Heart left ventricle (tissue), 16 donors: ENCODE measurements at places on chromosomes 11 and 22. TPM values are rescaled to one million over a fixed set of nuclear protein-coding genes. Genes with fewer than 3 reads are reported as not detected.

DNA sequence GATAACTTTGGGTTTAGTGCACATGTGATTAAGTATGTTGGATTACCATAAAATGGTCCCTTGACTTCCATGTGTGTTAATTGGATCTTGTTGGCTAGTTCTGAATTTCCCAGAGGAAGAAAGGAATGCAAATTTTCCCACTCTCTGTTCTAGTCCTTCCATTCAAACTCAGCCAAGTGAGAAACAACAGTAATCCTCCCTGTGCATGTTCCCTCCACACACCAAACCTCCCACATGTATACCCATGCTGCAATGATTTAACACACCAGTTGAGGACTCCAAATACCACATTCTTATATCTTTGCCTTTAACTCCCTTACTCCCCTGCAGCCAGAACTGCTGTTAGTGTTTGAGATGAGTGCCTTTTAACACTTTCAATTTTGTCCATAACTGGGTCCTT, 1158.9 kb downstream of the DLG2 start:
- DNase-seq, result no peak

DNA sequence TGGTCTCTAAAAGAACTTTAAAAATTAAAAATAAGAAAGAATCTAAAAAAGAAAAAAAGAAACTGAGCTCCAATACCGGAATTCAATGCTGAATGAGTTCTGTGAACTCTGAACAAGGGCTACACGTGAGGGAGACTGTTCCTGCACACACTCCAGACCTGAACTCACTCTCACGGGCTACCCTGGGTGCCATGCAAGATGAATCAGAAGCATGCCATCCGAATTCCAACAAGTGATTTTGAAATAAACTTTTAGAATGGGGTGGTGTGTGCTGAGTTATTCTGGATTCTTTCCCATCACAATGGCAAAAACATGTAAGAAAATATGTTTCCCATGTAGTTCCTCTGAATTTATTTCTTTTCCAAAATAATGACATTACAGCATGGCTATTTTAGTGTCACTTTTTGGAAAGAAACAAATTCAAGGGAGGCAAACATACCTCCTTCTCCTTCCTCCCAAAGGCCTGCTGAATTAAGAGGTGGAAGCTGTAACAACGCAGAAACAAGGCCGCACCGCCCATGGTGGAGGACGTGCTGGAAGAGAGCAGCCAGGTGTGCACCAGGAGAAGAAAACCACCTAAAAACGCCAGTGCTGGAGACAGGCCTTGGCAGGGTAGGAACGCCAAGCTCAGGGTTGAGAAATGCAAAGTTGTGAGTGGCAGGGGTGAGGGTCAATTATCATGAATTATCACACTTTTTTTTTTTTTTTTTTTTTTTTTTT, 63.2 kb upstream of the ARFGAP3 start:
- no peak for DNase-seq

DNA sequence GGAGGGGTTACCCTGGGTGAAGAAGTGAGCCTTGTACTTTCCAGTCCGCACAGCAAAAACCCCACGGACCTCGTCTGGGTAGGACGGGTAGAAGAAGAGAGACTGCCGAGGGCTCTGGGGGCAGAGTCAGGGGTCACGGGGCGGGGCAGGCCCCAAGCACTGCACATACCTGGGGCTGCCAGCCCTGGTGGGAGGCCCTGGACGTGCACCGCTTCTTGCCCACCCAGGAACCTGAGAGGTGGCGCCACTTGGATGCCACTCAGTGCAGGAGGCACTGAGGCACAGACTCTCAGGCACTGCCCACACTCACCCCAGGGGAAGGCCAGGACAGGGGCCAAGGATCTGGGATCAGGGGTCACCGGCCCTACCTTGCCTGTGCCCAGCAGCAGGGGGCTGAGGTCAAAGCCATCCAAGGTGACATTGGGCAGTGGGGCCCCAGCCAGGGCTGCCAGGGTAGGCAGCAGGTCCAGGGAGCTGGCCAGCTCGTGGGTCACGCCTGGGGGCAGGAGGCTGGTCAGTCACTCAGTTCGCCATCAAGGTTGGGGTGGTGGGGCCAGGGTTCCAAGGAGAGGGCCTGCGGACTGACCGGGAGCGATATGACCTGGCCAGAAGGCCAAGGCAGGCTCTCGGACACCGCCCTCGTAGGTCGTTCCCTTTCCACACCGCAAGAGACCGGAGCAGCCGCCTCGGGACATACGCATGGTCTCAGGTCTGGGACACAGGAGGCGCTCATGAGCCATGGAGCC, 2.2 kb downstream of the ARSA start:
- DNase-seq, result no peak

DNA sequence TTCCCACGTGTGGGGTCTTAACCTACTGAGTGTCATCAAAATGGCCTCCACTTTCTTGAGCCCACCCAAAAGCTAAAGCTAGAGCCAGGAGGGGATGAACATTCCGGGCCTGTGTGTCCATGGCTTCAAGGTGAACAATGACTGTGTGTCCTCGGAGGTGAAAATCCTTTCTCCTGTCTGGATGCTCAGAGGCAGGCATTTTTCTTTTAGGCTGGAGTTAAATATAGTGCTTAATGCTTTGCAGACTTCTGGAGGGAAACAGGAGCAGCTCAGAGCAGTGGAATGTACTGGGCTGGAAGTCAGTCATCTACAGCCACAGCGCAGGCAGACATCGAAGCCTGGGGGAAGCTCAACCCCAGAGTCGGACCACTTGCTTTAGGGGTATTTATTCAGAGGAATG, 68.6 kb upstream of the TMEM45B start:
- DNase-seq, result no peak

- no peak for DNase-seq
Measured at GRCh38 chr11:119538753-119539152, 115.8 kb upstream of the THY1 start.

GRCh38 chr11:59218893-59219292, 6.2 kb upstream of the MPEG1 start:
- DNase-seq, result no peak

DNA sequence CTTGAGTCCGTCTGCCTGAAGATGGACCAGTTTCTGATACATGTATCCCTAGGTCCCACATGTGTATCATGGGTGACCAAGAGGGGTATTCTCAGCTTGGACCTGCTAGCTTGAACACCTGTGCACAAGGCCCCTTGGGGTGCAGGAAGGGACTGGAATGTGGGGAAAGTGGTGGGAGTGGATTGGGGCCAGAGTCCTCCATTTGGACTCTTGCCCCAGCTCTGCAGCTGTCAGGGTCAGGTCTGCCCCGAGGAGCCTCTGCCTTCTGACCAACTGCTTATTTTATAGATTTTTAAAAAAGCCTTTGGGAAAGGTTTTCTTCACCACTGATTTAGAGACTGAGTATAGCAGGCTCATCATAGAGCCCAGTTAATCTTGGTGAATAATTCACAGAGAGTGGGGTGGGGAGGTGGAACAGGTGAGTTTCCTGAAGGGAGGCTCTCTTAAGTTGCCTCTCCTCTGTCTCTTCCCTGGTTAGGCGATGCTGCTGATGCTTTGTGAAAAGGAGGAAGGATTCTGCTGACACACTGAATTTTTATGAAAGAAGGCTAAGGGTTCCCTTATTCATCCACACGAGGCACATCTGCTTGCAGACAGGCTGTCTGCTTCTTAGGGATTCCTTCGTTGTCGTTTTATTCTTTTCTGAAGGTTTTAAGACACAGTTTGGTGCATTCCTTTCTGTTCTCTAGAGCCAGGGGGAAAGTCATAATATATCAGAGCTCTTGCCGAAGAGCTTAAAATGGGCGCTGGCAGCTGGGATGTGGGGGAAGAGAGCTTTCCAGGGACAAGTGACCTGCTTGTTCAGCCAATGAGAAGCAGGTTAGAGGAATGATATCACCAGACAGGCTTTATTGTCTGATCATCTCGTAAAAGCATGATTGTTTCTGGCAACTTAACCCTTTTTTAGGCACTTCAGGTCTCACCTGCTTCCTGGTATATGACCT, 19.9 kb downstream of the TRIM44 start:
- no peak for DNase-seq

GRCh38 chr11:115428306-115428705, 75.9 kb downstream of the CADM1 start:
- DNase-seq, result no peak

DNA sequence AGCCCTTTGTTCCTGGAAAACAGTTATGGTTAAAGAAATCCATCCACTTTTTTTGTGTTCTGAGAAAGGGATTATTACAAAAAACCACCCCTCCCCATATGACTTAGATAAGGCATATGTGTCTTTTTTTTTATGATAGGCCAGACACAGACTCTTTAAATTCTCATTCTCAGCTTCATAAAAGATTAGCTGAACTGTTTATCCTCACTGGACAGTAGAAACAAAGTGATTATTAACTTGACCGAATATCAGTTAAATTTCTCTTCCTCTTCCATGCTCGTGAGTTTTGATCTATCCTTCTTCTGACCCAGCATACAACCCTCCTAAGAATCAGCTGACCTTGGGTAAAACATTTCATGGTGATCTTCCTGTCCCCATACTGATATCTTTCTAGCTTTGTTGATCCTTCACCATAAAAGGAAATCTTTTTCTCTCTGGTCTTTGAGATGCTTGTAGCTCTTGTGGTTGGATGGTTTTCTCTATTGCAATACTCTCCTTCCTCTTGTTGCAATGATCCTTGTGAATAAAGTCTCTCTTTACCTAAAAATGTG, 26.2 kb downstream of the OR2AG2 start:
- DNase-seq, result no peak

DNA sequence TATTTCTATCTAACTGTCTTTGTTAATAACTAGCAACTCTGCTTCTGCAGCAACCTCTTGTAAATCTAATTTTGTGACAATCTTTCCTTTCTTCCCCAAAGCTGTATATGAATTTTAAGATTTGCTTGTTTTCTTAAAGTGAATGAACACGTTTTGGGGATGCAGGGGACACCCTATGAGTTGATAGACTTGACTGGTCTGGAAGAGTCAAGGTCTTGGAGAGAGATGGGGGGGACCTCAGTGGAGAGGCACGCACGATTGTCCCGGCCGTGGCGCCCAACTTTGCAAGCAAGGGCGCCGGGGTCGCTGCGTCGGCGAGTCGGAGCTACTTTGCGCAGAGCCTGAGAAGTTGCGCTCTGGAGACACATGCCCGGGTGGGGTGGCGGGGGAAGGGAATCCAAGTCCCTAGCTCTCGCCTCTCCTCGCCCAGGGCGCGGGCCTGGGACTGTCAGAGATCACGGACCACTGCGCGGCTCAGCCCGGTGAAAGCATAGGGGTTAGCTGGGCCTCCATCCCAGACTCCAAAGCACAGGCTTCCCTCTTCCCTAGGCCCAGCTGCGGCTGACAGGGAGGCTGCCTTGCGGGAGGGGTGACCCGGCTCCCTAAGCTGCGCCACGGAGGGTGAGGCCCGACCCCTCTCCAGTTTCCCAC, 854 bp downstream of the ABCC8 start:
- no peak for DNase-seq

DNA sequence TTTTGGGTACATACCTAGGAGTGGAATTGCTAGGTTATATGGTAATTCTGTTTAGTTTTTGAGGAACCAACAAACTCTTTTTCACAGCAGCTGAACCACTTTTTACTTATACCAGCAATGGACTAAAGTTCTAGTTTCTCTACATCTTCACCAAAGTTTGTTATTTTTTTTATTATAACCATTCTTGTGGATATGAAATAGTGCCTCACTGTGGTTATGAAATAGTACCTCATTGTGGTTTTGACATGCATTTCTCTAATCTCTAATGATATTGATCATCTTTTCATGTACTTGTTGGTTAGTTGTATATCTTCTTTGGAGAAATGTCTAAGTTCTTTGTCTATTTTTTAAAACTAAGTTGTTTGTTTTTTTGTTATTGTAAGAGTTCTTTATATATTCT, 27.2 kb downstream of the STIM1 start:
- DNase-seq, result no peak

GRCh38 chr11:72724851-72725723, 27.1 kb downstream of the ARAP1 start:
- DNase-seq, result peak; percentile 62

DNA sequence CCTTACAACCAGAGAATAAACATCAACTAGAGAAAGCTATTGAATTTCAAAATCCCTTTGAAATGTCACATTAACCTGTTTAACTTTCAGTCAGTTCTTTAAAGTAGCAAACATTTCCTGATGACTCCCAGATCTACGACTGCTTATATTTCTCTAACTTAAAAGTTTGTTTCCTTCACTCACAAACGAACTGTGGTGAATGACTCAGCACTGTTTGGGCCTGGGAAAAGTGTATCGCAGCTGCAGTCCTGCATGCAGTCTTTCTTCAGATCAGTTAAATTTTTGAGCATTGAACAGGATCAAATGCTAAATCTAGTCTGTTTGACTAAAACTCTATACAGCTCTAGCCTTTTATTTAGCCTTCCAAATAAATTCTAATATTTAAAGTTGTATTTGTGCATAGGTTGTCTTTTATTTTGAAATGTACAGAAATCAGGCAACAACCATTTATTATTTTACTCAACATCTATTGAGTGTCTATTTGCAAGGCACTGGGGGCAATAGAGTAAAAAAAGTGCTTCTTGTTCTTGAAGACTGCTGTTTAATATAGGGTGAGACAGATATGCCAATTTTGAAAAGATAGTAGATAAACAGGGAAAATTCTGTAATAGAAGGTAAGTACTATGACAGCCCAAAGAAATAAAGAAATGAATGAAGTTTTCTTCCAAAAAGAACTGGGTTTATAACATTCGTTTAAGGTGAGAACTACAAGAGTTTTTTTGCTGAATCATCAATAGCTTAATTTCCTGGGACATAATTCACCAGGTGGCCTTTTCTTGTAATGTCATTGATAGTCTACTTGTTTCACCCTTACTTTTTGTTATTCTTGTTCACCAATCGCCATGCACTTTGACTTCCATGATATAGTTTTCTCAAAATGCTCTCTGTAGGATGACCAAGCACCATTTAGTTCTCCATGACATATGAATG, 235.4 kb downstream of the METTL15 start:
- DNase-seq, result no peak

- DNase-seq, result no peak
Measured at GRCh38 chr11:120147094-120147949, 9.4 kb upstream of the TRIM29 start.

DNA sequence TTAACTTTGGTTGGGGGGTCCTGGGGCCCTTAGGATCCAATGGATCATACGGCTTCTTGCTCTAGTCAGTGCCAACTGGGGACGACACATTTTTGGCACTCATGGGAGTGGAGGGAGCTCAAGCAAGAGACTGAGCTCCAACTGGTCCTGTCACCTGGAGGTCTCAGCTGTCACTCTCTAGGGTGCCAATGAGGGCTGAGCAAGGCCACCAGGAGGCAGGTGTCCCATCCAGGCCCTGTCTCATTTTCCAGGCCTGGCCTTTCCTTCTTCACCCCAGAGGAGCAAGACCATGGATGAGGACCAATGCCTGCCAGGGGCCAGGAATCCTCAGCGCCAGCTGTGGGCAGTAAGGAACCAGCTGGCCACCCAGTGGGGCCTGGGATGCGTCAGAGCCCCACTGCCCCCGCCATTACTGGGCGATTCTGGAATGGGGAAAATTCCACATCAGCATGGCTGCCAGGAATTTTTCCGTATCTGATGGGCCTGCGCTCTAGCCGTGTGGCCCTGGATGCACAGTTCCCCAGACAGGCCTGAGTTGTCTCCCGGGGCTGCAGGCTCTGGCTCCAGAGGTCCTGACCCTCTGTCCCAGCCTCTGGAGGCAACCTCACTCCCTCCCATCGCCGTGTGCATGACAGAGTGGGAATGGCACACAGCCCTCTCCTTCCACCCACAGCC, 669 bp upstream of the GAL3ST1 start:
- DNase-seq, result no peak

Gene GSTT2
- 0.30 TPM for polyA plus RNA-seq

Gene FSHB
- polyA plus RNA-seq, result not detected

Gene CASP4
- polyA plus RNA-seq, result 14.9 TPM

Gene LRRN4CL
- 1.9 TPM for polyA plus RNA-seq

Gene POTEH
- polyA plus RNA-seq, result not detected

Gene SERPIND1
- 0.04 TPM for polyA plus RNA-seq

Gene MS4A15
- not detected for polyA plus RNA-seq

Gene ASRGL1
- 6.2 TPM for polyA plus RNA-seq

Gene CALCB
- polyA plus RNA-seq, result not detected

Gene B3GAT3
- polyA plus RNA-seq, result 19.1 TPM

Gene BCL2L13
- 46.3 TPM for polyA plus RNA-seq

Gene CNGA4
- polyA plus RNA-seq, result 0.06 TPM
